Islet precursor cell (in vitro differentiated cells): ENCODE measurements at places on chromosomes 12 and 14.

GRCh38 chr14:92160619-92161018 is 38.9 kb downstream of the CPSF2 start:
- DNase-seq = no peak

GRCh38 chr12:113119980-113120669 is 15.4 kb downstream of the RASAL1 start:
- no peak for DNase-seq

DNA sequence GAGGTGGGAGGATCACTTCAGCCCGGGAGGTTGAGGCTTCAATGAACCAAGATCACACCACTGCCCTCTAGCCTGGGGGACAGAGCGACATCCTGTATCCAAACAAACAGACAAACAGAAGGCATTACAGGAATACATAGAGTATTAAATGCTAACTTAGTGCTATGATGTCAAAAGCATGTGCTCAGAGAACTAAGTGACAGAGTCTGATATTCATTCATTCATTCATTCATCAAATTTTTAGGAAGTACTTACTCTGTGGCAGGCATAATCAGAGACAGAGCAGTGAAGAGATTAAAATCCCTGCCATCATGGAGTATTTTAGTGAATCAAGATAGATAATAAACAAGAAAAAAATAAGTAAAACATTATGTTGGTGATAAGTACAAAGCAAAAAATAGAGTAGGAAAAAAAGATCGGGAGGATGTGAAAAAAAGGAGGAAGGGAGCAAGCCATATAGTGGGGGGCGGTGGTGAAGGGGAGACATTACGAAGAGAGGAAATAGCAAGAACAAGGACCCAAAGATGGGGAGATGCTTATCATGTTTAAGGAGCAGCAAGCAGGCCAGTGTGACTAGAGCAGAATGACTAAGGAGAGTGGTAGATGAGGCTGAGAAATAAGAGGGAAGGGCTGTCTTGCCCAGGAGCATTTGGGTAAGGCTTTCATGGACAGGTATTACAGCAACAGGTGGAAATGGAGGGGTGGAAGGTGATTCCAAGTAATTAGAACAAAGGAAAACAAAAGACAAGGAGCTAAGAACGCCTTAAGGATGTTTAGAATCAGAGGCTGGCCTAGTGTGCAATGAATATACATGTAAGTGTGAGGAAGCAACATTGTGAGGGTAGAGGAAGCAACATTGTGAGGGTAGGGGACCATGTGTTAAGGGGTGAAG is 2.8 kb downstream of the MAP4K5 start:
- no peak for DNase-seq

- DNase-seq = peak; percentile 95
Measured at GRCh38 chr14:68977718-68978171, 1.4 kb downstream of the ACTN1 start.

GRCh38 chr12:131950182-131950913 is 606 bp downstream of the EP400 start:
- DNase-seq = peak; percentile 66

GRCh38 chr14:65346895-65347294 is 65.6 kb upstream of the FUT8 start:
- no peak for DNase-seq

GRCh38 chr14:56075301-56075700 is 42.9 kb upstream of the PELI2 start:
- DNase-seq = no peak

DNA sequence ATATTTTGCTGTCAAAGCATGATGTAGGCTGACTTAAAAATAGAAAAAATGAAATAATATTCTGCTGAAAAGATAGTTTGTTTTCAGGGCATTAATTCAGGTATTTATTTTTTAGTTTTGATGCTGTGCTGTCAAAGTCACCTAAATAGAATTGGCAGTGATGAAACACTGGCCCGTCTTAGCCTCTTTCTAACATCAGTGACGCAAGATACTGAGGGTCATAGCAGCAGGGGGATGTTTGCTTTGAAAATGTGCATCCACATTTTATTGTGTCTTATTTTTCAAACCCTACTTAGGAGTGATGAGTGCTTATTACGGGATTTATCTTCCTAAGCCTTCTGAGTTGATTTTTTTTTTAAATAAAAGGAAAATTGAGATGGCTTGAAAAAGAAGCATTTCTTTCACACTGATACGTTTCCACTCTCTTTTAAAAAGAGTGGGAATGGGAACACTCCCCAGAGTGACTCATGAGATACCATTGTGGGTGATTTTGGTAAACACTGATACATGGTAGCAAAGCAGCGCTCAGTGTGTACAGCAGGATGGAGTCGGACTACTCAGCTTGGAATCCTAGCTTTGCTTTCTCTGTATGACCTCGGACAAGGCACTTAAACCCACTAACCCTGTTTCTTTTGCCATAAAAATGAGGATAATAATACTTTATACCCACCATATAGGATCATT is 290.8 kb downstream of the ERC1 start:
- no peak for DNase-seq

DNA sequence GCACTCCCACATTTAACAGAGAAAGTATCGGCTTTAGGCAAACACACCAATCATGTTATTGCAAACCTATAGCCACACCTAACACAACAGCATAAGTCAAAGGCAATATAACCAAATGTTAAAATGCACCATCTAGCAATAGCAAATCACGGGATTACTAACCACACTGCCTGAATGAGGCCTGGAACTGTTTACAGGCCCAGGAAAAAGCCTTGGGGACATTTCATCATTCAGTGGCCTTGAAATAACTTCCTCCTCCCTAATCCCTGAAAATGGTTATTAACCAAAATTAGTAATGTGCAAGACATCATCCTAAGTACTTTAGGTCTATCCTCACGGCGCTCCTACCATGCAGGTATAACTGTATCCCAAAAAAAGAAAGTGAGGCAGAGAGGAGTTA is 2.3 kb downstream of the GALC start:
- DNase-seq = no peak

- DNase-seq = no peak
Measured at GRCh38 chr12:19251481-19252132, 122.1 kb downstream of the PLEKHA5 start.

- peak; percentile 98 for DNase-seq
Measured at GRCh38 chr12:94614288-94614721, 36.1 kb downstream of the TMCC3 start.

- no peak for DNase-seq
Measured at GRCh38 chr14:90491911-90492531, 95.2 kb downstream of the CALM1 start.

DNA sequence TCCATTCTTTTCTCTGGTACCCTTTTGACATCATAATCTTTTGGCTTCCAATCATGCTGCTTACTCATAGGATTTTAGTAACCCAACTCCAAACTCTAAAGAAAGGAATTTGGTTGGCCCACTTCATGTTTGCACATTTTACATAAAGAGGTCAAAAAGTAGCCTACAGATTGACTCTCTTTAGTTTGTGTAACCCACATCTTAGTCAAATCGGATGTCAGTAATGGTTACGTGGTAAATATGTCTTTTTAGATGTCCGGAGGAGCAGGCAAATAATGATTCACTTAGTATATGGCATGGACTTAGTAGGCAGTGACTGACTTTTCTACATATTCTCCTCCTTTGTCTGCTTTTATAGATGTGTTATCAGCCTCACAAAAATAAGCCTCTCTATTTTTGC is 711.6 kb upstream of the FOXG1 start:
- DNase-seq = no peak

DNA sequence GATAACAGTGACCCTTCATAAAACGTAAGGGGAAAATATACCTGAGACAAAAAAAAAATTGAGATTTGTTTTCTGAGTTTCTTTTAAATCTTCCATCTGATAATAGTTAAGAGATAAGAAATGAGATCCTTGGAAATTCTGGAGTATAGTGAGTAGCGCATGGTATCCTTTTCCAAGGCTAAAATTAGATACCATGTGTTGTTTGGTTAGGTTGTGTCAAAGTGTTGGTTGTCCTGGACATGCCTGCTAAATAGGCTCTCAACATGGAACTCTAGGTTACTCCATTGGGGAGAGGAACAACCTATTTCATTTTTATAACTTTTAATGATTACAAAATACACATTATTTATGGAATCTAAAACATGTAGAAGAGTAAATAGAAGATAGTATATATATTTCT is 14.8 kb downstream of the PYGL start:
- DNase-seq = no peak

GRCh38 chr14:62934439-62934838 is 110.8 kb downstream of the KCNH5 start:
- no peak for DNase-seq

GRCh38 chr14:79580906-79581305 is 630.4 kb downstream of the DIO2 start:
- DNase-seq = peak; percentile 61

DNA sequence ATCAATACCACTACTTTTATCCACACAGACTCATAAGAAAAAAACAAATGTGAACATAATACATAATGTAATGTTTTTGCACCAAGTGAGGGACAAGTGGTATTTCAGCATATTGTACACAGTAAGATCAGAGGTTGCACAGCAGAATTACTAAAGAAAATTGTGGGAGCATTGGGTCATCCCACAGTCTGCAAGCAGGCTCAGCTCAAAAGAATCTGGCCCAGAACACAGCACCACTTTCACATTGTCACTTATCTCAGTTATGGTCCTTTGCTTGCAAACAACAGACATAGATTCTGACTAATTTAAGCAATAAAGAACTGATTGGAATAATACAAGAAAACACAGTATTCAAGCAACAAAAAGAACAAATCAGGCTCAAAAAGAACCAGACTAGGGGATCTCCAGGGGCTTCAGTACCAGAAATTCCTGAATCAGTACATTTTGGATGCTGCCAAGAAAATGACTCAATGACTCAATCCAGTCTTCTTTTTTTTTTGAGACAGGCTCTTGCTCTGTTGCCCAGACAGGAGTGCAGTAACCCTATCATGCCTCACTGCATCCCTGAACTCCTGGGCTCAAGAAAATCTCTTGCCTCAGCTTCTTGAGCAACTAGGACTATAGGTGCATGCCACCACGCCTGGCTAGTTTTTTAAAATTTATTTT is 42.9 kb upstream of the EEA1 start:
- no peak for DNase-seq

- peak; percentile 42 for DNase-seq
Measured at GRCh38 chr14:99760817-99761216, 32.4 kb upstream of the EML1 start.

DNA sequence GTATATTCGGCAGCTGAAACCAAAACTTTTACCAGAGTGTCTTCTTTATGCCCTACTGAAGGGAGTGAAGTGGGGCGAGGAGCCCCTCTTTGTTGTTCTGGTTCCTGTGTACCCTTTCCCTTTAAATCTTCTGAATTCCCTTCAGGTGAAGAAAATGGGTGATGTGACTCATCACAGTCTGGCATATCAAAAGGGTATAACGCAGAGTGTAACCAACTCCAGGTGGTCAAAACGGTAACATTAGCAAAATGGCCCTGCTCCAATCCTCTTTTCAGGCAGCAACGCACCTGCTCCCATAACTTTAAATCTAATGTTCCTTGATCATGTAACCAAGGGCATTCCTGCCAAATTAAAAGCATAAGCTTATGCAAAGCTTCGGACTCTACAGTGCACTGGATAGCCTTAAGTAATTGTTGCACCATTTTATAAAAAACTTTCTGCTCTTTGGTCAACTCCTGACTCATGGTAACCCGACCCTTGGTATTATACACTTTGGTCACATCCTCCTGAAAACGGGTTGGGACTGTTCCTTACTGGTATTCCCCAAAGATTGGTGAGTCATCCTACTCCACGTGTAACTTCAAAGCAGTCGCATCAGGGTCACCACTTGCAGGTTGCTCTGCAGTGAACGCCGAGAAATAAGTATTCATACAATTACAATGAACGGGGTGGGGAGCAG is 83.1 kb downstream of the KCNMB4 start:
- no peak for DNase-seq

DNA sequence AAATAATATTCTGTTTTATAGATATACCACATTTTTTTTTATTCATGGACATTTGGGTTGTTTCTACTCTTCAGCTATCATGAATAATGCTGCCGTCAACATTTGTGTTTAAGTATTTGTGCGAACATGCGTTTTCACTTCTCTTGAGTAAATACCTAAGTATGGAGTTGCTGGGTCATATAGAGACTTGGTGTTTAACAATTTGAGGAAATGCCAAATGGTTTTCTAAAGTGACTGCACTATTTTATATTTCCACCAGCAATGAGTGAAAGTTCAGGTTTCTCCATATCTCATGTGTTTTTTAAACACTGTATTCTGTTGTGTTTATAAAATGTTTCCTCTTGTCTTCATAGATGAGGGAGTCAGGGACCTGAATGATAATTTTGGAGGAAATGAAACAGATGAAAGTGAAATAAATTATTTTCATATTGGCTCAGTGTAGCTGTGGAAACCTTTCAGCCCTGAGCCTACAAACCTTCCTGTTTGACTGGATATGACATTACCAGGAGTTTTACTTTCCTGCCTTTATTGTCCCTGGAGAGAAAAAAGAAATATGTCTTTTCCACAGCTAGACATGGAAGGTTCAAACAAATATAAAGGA is 26.3 kb downstream of the DAAM1 start:
- DNase-seq = no peak

DNA sequence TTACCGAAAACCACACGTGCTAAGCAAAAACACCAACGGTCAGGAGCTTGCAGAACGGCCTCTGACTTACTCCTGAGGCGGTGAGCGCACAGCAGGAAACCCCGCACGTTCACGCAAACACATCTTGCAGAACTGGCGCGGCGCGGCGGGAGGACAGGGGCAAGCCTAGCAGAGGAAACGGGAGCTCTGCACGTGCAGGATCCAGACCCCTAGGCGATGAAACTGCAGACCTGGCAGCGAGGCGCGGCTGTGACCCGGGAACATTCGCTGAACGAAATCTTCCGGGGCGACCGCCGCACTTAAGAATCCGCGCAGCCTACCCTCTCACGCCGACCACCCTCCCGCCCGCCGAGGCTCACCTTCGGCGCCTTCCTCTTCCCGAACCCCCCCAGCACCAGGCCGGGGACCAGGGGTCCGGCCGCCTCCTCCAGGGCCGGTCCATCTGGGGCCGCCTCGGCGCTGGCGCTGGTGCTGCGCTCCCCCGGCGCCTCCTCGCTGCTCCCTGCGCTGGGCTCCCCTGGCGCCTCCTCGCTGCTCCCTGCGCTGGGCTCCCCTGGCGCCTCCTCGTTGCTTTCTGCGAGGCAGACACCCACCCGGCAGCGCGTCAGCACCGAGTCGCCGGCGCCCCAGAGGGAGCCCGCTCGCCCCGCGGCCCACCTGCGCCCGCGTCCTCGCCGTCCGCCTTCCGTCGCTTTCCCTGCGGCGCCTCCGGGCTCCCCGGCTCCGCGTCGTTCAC is 615 bp downstream of the DDX51 start:
- DNase-seq = peak; percentile 57

GRCh38 chr12:40103043-40103442 is 2.8 kb downstream of the SLC2A13 start:
- DNase-seq = no peak

GRCh38 chr12:62251609-62251958 is 8.6 kb upstream of the USP15 start:
- no peak for DNase-seq

- DNase-seq = no peak
Measured at GRCh38 chr12:19148860-19149259, 19.3 kb downstream of the PLEKHA5 start.

- no peak for DNase-seq
Measured at GRCh38 chr14:87600240-87600639, 392.7 kb downstream of the GALC start.
